ENCODE measurements at places on chromosomes 6 and 20.

- no peak for DNase-seq
These were observed 123.6 kb upstream of the SHLD1 start for GRCh38 chr20:5626603-5627002.

GRCh38 chr6:166619912-166620311 is 7.1 kb downstream of the RPS6KA2 start:
- peak; percentile 77 for DNase-seq

GRCh38 chr6:4460586-4461475 is 315.4 kb upstream of the CDYL start:
- no peak for DNase-seq

- no peak for DNase-seq
These were observed 127.0 kb upstream of the LRFN2 start for GRCh38 chr6:40714143-40714542.

DNA sequence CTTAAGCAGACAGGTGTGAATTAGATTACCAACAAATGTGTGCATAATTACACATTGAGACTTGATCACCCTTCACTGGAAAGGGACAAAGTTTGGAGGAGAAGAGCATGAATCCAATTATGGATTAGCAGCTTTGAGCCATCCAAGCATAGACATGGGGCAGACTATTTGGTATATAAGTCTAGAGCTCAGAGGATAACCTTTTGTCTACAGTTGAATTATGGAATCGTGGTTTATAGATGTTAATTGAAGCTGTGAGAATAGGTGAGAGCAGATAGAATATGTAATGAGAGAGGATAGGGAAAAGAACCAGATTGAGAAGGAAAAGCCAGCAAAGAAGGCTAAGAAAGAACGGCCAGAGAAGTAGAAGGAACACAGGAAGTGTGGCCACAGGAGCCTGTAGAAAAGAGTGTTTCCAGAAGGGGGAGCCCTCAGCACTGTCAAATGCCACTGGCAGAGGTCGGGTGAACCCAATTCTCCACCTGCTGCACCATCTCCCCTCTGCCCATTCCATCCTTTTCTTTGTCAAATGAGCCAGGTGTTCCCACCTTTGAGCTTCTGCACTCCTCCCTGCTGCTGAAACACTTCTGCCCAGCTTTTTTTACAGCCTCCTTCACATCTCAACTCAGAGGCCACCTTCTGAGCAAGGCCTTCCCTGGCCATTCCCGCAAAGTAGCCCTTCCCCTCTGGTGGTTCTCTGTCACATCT is 7.3 kb downstream of the DNTTIP1 start:
- DNase-seq = no peak

- peak; percentile 70 for DNase-seq
These were observed 45.3 kb upstream of the FAM50B start for GRCh38 chr6:3803627-3804468.

- no peak for DNase-seq
These were observed 42.4 kb downstream of the SNX14 start for GRCh38 chr6:85551264-85551663.

- no peak for DNase-seq
These were observed 260.3 kb upstream of the FAM83B start for GRCh38 chr6:54586251-54586650.

DNA sequence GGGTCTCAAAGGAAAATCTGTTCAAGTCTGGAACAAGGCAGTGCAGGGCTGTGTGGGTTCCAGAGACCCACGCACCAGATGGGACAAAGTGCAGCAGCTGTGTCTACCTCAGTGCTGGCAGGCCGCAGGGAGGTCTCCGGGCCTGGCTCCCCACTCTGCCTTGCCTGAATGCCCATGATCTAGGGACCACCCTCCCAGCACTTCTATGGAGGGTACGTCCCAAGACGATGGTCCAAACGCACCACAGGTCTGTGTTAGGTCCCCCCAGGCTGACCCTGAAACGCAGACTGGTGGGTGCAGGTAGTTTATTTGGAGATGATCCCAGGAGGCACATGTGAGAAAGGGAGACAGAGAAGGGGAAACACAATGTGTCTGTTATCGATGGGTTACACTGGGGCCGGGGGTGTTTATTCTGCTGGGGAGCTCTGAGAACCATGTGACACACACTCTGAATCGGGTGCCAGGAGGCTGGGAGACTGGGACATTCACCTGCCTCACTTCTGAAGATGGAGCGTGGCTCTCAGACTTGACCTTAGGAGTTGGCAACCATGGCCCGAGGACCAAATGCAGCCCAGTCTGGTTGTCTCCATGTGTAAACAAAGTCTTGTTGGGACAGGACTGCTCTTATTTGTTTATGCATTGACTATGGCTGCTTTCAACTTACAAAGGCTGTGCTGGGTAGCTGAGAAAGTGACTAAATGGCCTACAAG is 21.7 kb downstream of the CST9L start:
- DNase-seq = no peak

GRCh38 chr6:19327241-19327640 is 509.9 kb upstream of the ID4 start:
- DNase-seq = no peak

- DNase-seq = no peak
These were observed 133.8 kb downstream of the SMOC2 start for GRCh38 chr6:168574699-168575195.

DNA sequence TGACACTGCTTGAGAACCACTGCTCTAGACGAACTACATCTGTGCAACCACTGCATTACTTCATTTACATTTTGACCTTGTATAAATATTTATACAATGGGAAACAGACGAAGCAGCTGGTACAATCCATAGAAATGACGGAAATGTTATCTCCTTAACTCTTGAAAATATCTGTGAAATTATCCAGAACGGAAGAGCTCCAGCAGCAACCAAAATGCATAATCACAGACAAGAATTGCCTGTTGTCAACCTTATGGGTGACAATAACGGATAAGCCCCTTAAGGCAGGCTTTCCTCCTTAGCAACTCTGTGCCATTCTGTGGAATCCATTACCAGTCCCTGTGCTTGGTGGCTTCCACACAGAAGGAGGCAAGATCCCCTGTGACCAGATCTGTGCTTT is 115.4 kb downstream of the DTNBP1 start:
- DNase-seq = no peak

DNA sequence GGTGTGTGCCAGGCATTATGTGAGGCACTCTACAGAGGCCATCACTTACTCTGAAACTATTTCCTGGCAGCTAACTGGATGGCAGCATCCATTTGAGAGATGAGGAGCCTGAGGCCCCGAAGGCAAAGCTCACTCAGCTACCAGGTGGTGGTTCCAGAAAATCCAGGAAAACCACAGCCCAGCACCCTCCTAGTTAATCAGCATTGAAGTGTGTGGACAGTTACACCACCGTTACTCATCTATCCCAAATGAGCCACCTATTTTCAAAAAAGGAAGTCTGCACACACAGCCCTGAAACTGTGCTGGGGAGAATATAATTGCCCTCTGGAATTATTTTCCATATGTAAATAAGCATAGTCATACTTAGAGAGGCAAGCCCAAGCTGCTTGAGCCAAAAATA is 67.4 kb downstream of the CNBD2 start:
- no peak for DNase-seq

DNA sequence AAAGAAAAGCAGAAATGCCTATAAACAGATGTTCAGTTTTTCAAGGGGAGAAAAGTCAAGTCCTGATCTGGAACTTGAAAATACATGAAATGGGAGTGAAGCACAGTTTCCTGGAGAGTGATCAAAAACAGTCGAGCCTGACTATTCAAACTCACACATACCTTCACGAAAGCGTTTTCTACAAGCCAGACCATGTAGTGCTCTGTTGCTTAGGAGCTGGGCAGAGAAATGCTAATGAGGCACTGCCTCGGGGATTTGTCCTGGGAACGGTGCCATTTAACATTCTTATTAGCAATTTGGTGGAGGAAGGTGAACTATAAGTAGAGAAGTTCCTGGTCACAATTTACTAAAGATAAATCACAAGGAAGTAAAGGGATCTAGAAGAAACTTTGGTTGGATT is 5.9 kb downstream of the NHSL1 start:
- no peak for DNase-seq

- no peak for DNase-seq
These were observed 68.9 kb upstream of the HDAC2 start for GRCh38 chr6:114039841-114040240.

- no peak for DNase-seq
These were observed 3.0 kb upstream of the PRDM13 start for GRCh38 chr6:99603421-99604165.

- peak; percentile 11 for DNase-seq
These were observed 118.2 kb upstream of the RIPOR2 start for GRCh38 chr6:25053875-25054371.

- DNase-seq = no peak
These were observed 11.5 kb upstream of the HLA-B start for GRCh38 chr6:31368461-31368860.

DNA sequence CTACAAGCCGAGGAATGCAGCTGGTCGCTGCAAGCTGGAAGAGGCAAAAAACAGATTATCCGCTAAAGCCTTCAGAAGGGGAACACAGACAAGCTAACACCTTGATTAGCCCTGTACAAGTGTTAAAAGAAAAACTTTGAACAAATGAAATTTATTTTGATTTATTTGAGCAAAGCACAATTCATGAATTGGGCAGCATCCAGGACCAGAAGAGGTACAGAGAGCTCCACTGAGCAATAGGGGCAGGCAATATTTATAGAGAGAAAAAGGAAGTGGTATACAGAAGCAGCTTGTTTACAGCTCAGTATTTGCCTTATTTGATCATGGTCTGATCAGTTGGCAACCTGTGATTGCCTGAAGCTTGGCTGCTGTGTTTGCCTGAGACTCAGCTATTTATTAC is 17.6 kb downstream of the HLA-DOB start:
- no peak for DNase-seq

GRCh38 chr20:2576317-2576727 is 39.9 kb downstream of the TMC2 start:
- DNase-seq = no peak

- no peak for DNase-seq
These were observed 96.7 kb downstream of the SLX4IP start for GRCh38 chr20:10531848-10532247.

DNA sequence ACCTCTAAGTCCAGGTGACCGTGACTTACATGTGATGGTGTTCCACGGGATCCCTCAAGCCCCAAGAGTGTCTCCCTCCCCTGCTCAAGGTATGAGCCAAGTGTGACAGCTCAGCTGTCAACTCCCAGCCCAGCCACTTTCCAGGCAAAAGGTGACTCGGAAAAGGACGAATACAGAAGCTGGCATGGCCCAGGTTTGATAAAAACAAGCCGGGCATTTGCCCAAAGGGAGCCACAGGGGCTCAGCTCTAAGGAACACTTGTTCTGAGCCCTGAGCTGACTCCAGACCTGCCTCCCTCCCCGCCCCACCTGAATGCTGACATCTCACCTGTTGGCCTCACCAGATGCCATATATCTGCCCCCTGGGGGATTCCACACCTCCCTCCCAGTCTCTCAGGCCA is 43.0 kb upstream of the BPIFA2 start:
- DNase-seq = no peak

DNA sequence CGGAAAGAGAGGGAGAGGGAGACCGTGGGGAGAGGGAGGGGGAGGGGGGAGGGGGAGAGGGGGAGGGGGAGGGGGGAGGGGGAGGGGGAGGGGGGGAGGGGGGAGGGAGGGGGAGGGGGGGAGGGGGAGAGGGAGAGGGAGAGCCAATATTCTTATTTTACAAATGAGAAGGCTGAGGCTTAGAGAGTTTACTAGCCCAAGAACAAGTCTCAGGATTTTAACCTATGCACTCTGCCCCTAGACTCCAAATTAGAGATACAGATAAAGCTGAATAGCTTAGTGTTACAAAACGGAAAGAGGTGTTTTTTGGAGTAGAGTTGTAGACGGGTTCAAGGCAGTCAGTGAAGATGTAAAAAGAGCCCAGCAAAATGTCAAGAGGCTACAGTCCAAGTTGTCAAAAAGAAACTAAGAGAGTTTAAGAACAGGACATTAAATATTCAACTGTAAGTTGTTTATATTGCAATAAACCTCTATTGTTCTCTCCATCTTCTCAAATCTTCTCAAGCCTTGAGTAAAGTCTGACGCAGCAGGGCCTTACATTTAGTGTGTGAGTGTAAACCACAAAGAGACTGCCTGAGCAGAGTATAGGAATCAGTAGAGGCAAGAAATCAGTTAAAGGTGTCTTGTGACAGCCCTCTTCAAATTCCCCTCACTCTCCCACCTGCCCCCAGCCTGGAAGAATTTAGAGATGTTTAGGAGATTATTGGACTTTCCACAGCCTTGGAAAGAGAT is 34.9 kb upstream of the AKIRIN2 start:
- no peak for DNase-seq

GRCh38 chr6:3960754-3961361 is 111.7 kb downstream of the FAM50B start:
- DNase-seq = no peak

- no peak for DNase-seq
These were observed 902 bp downstream of the ZNF337 start for GRCh38 chr20:25695532-25696370.

DNA sequence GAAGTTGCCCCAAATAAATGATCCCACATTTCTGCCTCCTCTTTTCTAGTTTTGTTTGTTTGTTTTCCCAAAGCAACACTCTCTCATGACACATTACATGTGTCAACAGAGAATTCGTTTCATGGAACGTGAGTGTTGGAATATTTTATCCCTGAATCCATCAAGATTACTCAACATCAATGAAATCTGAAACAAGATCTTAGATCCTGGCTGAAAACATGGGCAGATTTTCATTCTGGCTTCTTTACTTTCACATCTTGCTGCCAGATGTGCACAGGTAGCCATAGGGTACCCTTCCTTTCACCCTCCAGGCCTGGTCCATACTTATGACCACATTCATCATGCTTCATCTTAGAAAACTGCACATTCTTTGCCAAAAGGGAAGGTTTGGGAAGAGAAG is 347.0 kb downstream of the DOK5 start:
- no peak for DNase-seq

- peak; percentile 80 for DNase-seq
These were observed 30.2 kb upstream of the SGK1 start for GRCh38 chr6:134347885-134348805.

GRCh38 chr6:90868656-90869055 is 281.8 kb upstream of the MAP3K7 start:
- no peak for DNase-seq

- no peak for DNase-seq
These were observed 61.6 kb upstream of the CEP85L start for GRCh38 chr6:118712969-118713368.

- DNase-seq = no peak
These were observed 30.0 kb upstream of the UST start for GRCh38 chr6:148716811-148717210.

DNA sequence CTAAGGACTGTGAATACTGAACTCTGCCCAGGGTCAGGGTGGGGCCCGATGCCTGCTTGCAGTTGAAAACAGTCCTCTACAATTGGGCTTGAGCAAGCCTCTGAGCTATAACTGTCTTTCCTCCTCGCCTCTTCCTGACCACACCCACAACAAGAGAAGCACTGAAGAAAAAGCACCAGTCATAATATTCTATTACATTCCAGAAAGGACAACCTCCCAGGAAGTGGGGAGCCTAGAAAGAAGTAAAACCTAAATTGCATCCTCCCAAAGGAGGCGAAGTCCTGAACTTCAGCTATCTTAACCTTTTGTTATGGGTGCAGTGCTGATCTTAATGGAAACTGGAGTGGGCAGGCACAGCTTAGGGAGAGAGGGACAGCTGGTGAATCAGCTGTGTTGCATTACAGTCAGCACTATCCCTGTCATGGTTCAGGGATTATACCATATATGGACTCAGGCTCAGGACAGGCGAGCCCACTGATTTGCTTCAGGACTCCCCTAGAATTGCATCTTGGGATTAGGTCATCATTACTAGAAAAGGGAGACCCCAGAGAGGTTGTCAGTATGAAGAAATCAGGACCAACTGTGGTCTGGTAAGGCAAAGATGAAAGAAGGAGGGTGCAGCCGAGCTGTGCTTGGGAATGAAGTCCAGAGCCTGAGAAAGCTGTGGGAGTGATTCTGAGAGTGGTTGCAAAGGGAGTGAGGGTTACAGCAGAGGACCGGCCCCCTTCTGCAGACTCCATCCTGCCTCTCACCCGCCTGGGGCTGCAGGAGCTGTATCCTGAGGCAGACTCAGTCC is 18.3 kb upstream of the TRAM2 start:
- DNase-seq = peak; percentile 85

Data from HS-27A (cell line).